ENCODE measurements at places on chromosomes 12 and 14. TPM values are rescaled to one million over a fixed set of nuclear protein-coding genes. Genes with fewer than 3 reads are reported as not detected.

Gene FGF6
- total RNA-seq, result not detected

Gene NEUROD4
- not detected for total RNA-seq

Gene NGB
- not detected for total RNA-seq

Gene PIANP
- total RNA-seq, result not detected

Gene BCL2L14
- total RNA-seq, result 0.24 TPM

Gene SLCO1B3
- 1.2 TPM for total RNA-seq

Gene MUCL1
- total RNA-seq, result not detected

Gene MYO1A
- total RNA-seq, result 0.52 TPM

Gene ESRRB
- total RNA-seq, result 0.12 TPM

Gene AJUBA
- total RNA-seq, result 26.6 TPM

Gene PROX2
- total RNA-seq, result not detected

DNA sequence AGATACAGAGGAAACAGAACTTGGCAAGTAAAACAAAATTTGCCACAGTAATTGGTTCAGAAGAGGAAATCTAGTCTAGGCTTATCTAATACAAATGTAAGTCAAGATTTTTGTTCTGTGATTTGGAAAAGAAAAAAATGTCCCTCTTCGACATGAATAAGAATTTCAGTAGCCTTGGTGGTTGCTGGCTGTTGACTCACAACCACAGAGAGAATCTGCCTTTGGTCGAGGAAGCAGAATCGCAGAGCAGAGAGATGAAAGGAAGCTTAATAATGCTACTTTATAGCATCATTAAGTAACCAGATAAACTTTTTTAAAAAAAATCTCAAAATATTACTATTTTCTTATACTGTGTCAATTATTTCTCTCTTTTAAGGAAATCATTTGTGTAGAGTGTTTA, 1096.6 kb downstream of the FLRT2 start:
- no peak for ATAC-seq

DNA sequence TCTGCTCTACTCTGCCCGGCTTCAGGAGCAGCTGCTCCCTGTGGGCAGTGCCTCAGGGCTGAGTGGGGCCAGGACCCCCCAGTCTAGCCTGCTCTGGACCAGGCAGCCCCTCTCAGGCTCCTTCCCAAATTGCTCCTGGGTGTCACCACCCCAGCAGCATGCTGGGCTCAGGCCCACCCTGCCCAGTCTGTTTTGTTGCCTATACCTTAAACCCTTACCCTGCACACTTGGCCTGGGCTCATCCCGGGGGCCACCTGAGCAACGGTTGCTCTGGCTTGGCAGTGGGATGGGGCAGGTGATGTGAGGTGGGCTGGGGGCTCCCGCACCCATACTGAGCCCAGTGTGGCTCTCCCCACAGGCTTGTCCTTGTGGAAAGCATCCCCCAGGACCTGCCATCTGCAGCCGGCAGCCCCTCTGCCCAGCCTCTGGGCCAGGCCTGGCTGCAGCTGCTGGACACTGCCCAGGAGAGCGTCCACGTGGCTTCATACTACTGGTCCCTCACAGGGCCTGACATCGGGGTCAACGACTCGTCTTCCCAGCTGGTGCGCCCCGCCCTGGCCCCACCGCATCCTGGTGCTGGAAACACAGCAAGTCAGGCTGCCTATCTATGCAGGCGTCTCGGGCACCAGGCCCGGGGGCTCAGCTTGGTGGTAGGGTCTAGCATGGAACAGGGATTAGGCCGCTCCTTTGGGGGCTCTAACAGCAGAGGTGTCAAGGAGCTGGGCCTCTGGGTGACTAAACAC, 3.9 kb downstream of the PLD4 start:
- ATAC-seq, result no peak

GRCh38 chr14:22095860-22096513, 422.4 kb upstream of the OR4E1 start:
- no peak for ATAC-seq

GRCh38 chr14:83734431-83734830, 1795.5 kb upstream of the FLRT2 start:
- no peak for ATAC-seq

DNA sequence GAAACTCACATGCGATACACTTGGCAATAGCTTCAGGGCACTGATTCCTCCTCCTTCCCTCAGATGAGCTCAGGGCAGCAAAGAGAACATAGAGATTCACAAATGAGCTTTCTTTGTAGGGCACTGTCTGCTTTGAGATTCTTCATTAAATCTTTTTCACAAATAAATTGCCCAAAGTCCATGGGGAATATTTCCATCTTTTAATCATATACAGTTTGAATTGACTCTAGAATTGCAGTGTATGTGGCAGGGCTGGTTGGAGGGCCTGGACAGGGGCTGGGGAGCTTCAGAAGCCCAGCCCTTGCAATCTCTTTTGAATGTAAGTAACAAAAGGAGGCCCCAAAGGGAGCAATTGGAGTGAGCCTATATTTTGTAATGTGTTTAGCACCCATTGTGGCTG, 197.5 kb downstream of the NOVA1 start:
- no peak for ATAC-seq

DNA sequence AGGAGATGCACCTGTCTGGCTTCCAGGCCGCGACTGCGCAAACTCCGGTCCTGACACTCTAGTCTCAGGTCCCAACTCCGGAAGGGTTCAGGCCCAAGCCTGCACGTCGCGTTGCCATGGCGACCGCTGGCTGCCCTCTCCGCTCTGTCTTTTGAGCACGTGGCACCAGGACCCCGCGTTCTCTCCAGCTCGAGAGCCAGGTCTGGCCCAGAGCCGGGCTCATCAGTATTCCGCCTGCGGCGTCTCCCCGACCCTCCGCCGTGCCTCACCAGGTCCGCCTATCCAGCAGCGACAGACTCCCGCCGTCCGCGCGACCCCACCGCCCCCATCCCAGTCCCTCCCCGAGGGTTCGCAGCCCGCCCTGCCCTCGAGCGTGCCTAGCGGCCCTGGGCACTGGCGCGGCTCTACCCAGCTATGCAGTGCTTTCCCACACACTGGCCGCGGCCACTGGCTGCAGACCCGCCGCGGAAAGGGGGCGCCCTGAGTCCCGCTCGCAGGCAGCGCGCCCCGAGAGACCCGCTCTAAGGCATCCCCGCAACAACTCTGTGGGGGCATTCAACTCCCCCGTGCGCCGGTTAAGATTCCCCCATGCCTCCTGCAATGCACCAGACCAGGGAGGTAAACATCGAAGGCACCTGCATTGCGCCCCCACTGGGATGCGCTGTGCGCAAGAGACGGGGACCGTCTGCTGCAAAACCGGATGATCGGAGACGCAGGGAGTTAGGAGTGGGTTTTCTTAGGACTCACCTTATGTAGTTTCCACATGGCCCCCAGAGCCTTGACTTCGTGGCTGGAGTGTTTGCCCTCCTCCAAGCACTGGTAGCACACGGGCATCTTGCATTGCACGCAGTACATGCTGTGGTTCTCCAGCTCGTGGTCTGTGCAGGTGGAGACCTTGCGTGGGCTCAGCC, 1.3 kb downstream of the TRIM9 start:
- ATAC-seq, result peak; percentile 34

DNA sequence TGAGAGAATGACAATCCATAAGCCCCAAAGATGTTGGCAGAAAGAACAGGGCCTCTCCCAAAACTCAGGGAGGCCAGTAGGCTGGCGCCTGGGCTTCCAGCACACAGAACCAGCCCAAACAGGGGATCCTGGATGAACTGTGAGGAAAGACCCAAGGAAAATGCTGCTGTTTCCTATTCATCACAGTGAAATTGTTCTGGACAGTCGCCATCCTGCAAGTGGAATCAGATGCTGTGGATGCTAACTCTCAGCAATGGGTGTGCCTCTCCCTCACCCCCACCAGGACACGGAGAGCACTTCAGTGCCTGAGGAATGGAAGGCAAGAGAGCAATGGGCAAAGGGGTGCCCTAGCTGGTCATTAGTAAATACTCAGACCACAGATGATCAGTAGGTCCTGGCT, 80.8 kb downstream of the ANO2 start:
- no peak for ATAC-seq

DNA sequence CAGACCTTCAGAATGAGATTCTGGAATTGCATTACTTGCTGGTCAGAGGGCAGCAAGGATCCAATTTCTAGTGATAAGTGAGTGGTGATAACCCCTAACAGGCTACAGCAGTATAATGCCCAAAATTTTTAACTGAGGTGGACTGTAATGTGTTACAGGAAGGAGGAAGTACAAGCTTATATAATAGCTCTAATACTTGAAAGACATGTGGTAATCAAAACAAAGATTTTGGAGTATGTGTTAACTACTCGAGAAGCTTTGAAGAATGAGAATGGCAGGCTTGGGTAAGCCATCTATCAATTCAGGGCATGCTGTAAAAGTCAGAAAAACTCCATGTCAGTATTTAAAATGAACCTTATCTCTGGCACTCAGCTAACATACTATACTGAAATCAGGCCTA, 70.5 kb downstream of the ANKS1B start:
- no peak for ATAC-seq

GRCh38 chr12:126676434-126676833, 1590.5 kb upstream of the TMEM132C start:
- ATAC-seq, result no peak

DNA sequence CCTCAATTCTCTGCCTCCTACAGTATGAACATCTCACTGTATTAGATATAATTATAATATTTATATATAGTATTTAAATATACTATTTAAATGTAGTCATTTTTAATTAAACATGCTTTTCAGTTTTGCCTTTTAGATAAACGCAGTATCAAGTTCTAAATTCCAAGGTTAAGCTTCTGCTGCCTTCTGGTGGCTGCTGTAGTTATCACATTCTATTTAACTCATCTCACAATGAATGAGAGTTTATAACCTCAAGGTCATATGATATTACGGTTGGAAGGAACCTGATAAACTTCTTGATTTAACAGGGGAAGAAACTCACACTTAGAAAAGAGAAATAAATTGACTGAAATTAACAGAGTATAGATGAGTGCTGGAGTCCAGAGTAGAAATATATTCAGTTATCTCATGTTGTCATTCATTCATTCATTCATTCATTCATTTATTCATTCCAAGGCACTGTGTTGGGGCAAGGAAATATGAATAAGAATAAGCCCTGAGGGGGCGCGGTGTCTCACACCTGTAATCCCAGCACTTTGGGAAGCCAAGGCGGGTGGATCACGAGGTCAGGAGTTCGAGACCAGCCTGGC, 31.9 kb downstream of the GUCY2C start:
- ATAC-seq, result peak; percentile 79

DNA sequence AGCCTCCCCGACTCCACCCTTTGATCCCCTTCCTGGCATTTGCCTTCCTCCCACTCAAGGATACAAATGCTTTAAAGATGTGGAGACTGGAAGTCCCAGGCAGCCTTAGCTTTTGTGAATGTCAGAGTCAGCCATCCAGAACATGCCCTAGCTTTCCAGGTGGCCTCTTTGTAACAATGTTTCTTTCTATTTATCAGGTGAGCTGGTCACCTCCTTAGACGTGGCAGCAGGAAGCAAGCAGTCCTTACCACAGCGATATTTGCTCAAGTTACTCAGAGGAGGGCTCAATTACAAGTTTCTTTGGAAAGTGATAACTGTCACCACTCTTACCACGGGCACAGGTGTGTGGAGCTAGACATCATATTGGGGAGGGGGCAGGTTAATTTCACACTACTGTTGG, 4.9 kb downstream of the GALNT6 start:
- no peak for ATAC-seq

GRCh38 chr12:118958520-118958919, 22.8 kb upstream of the SRRM4 start:
- ATAC-seq, result no peak

GRCh38 chr14:92473261-92473968, 40.2 kb upstream of the RIN3 start:
- no peak for ATAC-seq

GRCh38 chr14:71472356-71473340, 459.6 kb upstream of the RGS6 start:
- ATAC-seq, result no peak

- no peak for ATAC-seq
Measured at GRCh38 chr12:11929714-11930113, 141.0 kb upstream of the BCL2L14 start.

- ATAC-seq, result no peak
Measured at GRCh38 chr12:5923751-5924150, 21.3 kb downstream of the ANO2 start.

GRCh38 chr12:68850390-68850789, 42.4 kb downstream of the MDM2 start:
- ATAC-seq, result no peak

DNA sequence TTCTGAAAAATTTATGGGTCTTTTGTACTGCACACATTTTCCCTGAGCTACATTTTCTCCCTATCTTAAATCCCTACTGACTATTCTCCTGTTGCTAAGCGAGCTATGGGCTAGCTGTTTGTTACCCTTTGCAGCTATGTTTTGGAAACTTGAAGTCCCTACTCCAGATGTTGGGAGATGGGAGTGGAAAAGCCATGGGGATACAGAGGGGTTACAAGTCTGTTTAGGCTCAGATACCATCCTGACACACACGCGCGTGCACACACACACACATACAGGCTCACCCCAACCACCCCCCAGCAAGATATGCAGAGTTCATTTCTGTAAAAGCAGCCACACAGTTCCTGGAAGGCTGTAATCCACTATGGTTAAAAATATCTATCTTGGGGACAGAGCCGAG, 15.8 kb downstream of the ATP5MC2 start:
- ATAC-seq, result no peak

- ATAC-seq, result no peak
Measured at GRCh38 chr12:96501908-96502307, 12.5 kb downstream of the CFAP54 start.

GRCh38 chr12:106417926-106418910, 60.7 kb downstream of the POLR3B start:
- no peak for ATAC-seq

GRCh38 chr12:12779529-12779928, 5.9 kb upstream of the APOLD1 start:
- ATAC-seq, result peak; percentile 76
